NCI-H526 treated with DMSO at 0.1 percent for 48 hours (cell line): ENCODE measurements at places on chromosomes 1 and 21.

DNA sequence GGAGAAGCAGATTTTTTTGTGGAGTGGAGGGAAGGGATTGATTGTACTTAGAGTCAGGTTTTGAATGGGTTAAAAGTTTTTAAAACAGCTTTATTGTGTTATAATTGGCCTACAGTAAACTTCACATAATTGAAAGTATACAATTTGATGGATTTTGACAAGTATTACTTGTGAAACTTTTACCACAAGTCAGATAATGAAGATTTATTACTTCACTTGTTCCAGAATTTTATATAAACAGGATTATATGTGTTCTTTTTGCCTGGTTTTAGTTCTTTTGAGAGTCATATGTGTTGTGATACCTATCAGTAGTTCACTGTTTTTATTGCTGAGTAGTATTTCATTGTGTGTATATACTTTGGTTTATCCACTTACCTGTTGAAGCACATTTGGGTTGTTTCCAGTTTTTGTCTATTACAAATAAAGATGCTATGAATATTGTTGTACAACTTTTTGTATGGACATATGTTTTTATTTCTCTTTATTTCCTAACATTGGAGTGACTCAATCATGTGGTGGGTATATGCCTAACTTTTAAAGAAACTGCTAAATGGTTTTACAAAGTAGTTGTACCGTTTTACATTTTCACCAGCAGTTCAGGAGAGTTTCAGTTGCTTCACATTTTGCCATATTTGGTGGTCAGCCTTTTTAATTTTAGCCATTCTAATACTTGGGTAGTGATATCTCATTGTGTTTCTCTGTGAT, 71.0 kb downstream of the DYRK1A start:
- DNase-seq, result no peak

- no peak for DNase-seq
Observed at GRCh38 chr1:216461466-216461865, 38.2 kb upstream of the USH2A start.

GRCh38 chr1:233491953-233492620, 121.8 kb upstream of the KCNK1 start:
- DNase-seq, result no peak

DNA sequence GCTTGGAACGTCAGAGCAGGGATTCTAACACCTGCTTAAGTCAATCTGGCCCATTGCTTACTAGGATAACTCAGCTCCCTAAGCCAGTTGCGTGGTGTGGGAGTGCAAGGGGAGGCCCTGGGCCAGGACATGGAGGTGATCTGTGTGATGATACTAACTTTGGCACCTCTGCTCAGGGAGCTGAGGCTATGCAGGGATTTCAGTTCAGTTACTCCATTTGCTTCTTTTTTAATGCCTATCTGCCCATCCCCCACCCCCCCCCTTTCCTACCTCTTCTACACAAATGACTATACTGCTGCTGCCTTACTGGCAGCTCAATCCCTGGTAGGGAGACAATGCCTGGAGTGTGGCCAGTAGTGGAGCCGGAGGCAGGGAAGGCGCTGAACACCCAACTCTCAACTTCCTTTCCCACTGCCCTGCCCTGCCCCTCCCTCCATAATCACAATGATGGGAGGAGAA, 19.5 kb downstream of the INKA2 start:
- DNase-seq, result no peak

DNA sequence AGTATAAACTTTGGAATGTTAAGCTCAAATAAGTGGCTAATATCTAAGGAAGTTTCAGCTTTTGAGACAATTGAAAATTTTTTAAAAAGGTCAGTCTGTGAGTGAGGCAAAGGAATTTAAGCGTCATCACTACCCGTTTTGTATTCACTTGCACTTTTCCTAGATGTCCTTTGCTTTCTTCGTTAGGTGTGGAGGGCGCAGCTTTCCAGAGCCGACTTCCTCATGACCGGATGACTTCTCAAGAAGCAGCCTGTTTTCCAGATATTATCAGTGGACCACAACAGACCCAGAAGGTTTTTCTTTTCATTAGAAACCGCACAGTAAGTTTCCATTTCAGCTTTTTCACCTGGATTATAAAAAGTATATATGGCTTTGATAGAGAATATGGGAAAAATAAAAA, 30.9 kb downstream of the KDM1A start:
- DNase-seq, result no peak

- no peak for DNase-seq
Observed at GRCh38 chr21:39097335-39097861, 85.9 kb downstream of the PSMG1 start.
